ENCODE measurements at places on chromosomes 2 and 18. TPM values are rescaled to one million over a fixed set of nuclear protein-coding genes. Genes with fewer than 3 reads are reported as not detected.
A peak's percentile ranks its signal among the peaks of the same experiment; 100 is the strongest.

GRCh38 chr2:223054193-223054781 lies 2.3 kb downstream of the KCNE4 start:
- DNase-seq = peak; percentile 95

- DNase-seq = peak; percentile 96
Observed at GRCh38 chr2:67650291-67651133, 253.4 kb downstream of the ETAA1 start.

GRCh38 chr2:79235135-79235534 lies 75.6 kb upstream of the REG3A start:
- no peak for DNase-seq

DNA sequence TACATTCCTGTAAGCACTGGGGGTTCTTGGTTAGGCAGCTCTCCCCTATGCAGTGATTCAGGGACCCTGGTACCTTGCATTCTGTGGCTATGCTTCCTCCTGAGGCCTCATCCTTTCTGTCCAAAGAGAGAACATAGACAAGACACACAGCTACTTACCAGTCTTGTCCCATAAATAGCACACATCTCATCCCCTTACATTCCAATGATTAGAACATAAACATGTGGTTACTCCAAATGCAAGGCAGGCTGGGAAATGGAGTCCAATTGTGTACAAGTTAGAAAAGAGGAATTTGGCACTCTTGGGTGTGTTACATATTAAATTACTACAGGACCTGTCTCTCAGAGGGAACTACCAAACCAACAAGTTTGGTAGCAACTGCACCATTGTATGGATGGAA lies 171.3 kb downstream of the ARHGAP15 start:
- peak; percentile 12 for DNase-seq

- peak; percentile 83 for DNase-seq
Observed at GRCh38 chr2:98472132-98472650, 27.5 kb downstream of the INPP4A start.

GRCh38 chr2:696463-696862 lies 19.3 kb upstream of the TMEM18 start:
- no peak for DNase-seq

DNA sequence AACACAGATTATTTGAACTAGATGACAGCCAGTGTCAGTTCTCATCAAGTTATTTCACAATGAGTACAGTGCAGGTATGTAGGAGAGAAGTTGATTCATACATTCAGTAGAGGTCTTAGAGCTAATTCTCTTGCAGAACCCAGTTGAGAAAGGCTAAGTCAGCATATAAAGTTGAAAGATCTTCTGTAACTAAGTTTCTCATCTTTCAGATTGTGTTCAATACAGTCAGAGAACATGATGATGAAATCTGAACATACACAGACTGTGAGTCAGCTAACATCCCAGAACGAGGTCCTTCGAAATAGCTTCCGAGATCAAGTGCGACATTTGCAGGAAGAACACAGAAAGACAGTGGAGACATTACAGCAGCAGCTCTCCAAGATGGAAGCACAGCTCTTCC lies 41.9 kb upstream of the LIMS1 start:
- DNase-seq = no peak

- DNase-seq = no peak
Observed at GRCh38 chr2:54855434-54855833, 132.0 kb downstream of the EML6 start.

DNA sequence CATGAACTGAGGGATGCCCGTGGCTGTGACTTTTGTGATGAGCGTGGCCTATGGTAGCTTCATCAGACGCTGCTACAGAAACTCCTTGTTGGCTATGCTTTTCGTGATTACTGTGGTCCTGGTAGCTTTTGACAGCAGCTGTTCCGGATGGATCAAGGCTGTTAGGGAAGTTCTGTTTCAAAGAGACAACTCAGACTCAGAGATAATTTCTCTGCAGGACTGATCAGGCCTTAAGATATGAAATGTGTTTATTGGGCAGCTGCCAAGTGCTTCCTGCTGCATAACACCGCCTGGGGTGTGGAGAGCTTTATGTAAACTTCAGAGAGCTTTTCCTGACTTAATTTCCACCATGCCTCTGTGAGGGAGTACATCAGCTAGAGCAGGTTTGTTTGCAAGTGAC lies 243.8 kb downstream of the TSN start:
- peak; percentile 42 for DNase-seq

GRCh38 chr18:11789716-11790510 lies 61.3 kb upstream of the CHMP1B start:
- peak; percentile 6 for DNase-seq

DNA sequence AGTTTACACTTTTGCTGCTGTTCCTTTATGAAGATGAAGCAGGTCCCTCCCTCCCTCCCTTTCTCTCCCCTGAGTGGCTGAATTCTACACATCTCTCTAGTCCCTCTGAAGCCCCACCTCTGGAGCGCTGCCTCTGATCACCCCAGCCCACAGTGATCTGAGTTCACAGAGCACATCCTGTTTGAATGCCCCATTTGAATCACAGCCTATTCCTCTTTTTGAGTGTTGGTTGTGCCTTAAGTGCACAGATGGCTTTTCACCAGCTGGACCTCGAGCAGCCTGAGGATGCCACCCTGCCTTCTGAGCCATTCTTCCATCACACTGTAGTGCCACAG lies 87.1 kb downstream of the ITGB1BP1 start:
- peak; percentile 57 for DNase-seq

DNA sequence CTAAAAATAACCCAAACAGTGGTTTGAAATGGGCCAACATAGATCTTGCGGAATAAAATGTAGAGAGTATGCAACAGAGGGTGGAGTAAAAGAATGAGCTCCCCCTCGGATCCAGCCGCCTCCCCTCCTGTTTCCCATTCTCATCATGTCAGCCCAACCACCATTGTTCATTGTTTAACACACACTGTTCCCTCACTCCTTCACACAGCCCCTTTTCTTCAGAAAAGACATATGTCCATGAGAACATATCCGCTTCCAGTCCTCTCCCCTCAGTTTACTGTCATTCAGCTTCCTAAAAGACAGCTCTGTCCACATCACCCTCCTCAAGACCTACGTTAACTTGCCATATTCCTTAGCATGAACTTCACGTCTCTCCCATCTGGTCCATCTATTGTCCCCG lies 62.9 kb upstream of the SERTAD2 start:
- DNase-seq = no peak

GRCh38 chr2:120958623-120959366 lies 223.1 kb downstream of the GLI2 start:
- DNase-seq = peak; percentile 40

GRCh38 chr2:95296011-95296410 lies 1.1 kb upstream of the KCNIP3 start:
- DNase-seq = no peak

- DNase-seq = no peak
Observed at GRCh38 chr2:20664071-20664390, 2.9 kb upstream of the GDF7 start.

- no peak for DNase-seq
Observed at GRCh38 chr2:10022966-10023662, 20.2 kb upstream of the KLF11 start.

GRCh38 chr2:101168706-101169105 lies 17.5 kb upstream of the TBC1D8 start:
- no peak for DNase-seq

- no peak for DNase-seq
Observed at GRCh38 chr2:45822272-45822630, 170.8 kb downstream of the PRKCE start.

DNA sequence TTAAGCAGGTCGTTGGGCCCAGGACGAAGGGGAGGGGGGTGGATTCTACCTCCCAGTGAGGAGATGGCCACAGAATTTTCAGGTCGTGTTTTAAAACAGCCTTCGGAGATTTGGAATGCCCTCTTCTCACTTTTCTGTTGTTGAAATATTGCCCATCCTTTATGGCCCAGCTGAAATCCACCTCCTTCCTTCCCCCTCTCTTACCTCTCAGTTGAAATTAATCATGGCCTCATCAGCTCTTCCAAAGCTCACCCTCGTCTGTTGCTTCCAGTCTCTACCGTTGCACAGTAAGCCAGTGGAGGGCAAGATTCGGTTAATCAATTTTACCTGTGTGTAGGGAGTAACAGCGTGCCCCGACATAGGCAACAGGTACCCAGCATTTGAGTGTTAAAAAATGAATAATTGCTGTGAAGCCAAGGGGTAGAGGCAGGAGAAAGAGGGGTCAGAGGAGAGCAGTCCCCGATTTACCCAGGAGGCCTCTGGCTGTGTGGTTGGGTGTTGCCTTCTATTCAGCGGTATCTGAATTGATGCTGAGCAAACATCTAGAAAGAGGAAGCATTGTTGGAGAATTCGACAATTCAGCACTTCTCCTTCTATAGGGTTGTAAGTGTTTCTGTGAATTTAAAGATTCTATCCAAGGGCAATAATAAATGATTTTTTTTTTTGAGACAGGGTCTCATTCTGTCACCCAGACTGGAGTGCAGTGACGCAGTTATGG lies 8.6 kb upstream of the PDIA6 start:
- DNase-seq = no peak

DNA sequence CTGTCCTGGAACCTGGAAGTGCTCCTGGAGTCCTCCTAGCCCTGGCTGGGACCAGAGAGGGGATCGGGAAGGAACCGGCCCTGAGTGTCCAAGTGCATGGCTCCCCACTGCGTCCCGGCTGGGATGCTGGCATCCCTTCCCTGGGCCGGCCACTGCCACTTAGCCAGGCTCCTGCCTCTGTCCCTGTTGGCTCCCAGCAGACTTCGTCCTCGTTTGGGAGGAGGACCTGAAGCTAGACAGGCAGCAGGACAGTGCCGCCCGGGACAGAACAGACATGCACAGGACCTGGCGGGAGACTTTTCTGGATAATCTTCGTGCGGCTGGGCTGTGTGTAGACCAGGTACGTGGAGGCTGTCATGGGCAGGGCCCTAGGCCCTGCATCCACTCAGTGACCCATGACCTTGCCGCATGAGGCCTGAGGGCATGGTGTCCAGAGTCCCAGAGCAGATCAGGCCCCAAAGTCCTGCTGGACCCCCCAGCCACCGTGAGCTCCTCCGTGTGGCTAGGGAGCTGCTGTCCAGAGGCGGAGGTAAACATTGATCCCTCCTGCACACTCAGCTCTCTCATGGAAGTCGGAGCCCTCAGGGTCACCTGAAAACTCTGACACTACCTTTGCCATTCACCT lies 7.1 kb downstream of the ANO7 start:
- no peak for DNase-seq

GRCh38 chr18:75070625-75071483 lies 138.1 kb downstream of the PTGR3 start:
- DNase-seq = peak; percentile 70

- no peak for DNase-seq
Observed at GRCh38 chr2:233323851-233324250, 16.2 kb downstream of the SAG start.

GRCh38 chr2:12271589-12271984 lies 445.1 kb upstream of the TRIB2 start:
- no peak for DNase-seq

GRCh38 chr2:205684871-205685313 lies 2.6 kb downstream of the NRP2 start:
- peak; percentile 49 for DNase-seq

DNA sequence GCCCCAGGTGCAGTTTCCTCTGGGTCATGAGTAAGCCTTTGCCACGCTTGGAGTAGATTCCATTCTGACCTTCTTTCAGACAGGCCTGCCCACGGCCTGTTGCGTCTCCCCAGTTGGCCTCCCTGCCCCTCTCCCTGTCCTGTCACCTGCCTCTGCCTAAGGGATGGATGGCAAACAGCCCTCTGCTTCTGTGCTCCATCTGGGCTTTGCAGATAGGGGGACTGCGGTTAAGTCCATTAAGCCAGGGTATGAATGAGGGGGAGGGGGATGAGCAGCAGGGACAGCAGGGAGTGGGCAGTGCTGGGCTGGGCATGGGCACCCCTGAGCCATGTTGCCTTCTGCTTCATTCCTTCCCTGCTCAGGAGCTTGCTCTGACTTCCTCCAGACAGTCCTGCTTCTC lies 37.6 kb upstream of the B3GNT7 start:
- no peak for DNase-seq

GRCh38 chr18:11946756-11947155 lies 34.6 kb upstream of the IMPA2 start:
- DNase-seq = peak; percentile 48

- DNase-seq = no peak
Observed at GRCh38 chr2:12273111-12273510, 443.6 kb upstream of the TRIB2 start.

DNA sequence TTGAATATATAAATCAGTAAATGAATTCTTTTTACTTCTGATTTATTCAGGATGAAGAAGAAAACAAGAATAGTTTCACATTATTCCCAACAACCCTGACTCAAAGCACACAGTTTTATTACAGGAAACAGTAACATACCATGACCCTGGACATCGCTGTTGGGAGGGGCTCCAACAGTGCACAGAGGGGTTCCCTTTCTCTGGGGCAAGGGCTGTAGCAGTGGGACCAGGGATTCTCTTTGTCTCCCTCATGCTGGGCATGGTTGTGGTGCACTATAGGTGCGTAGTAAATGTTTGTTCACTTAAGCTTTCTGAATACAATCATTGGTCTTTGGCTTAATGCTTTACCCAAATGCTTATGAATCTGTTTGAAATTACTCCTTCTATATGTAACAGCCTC lies 189.4 kb downstream of the BCL2 start:
- no peak for DNase-seq

- no peak for DNase-seq
Observed at GRCh38 chr2:7019191-7019590, 102.0 kb downstream of the RNF144A start.

DNA sequence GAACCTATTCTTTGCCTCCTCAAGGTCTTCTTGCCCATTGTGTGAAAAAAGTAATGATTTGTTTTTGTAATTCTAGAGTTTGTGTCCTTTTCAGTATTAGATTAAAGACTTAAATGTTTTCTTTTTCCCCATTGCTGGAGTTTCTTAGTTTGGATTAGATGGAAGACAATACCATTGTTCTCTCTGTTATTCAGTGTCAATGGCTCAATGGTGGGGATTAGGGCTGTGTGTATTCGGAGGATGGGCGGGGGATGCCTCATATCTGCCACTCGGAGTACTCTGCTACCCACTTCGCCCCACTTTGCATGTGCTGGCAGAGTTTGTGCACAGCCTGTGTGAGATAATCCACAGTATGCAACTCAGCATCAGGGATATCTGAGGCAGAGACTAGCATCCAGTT lies 90.1 kb downstream of the KLHL29 start:
- DNase-seq = no peak

Gene CDH7
- 0.98 TPM for total RNA-seq

Gene TBC1D8
- total RNA-seq = 21.5 TPM

Gene CYP26B1
- total RNA-seq = 11.7 TPM

Gene SLC4A5
- 2.2 TPM for total RNA-seq

Gene C2orf69
- 5.7 TPM for total RNA-seq

Gene SIGLEC15
- 0.09 TPM for total RNA-seq

Gene ANKRD30BL
- total RNA-seq = 0.22 TPM

Gene IL36B
- total RNA-seq = not detected

Gene DNMT3A
- total RNA-seq = 27.3 TPM

Gene RNF25
- 20.2 TPM for total RNA-seq

Gene CHRNG
- 77.7 TPM for total RNA-seq

Gene TNFAIP6
- 15.4 TPM for total RNA-seq

Gene CRYBA2
- total RNA-seq = not detected

Gene LOXHD1
- total RNA-seq = 1.3 TPM

Gene IL1RN
- 0.22 TPM for total RNA-seq

Gene FOXD4L1
- total RNA-seq = 0.13 TPM
